Right cardiac atrium (tissue), 5 donors: ENCODE measurements at places on chromosomes 2 and 18. TPM values are rescaled to one million over a fixed set of nuclear protein-coding genes. Genes with fewer than 3 reads are reported as not detected.

Gene TEKT4
- total RNA-seq = 0.37 TPM

Gene ASXL3
- 9.4 TPM for total RNA-seq

Gene SESTD1
- total RNA-seq = 41.9 TPM

Gene ACMSD
- not detected for total RNA-seq

Gene SERPINB11
- not detected for total RNA-seq

Gene SLC19A3
- 5.0 TPM for total RNA-seq

Gene CAPN14
- total RNA-seq = 0.18 TPM

Gene CRYGD
- total RNA-seq = not detected

Gene LCT
- not detected for total RNA-seq

Gene KCNG3
- total RNA-seq = not detected
